ENCODE measurements at places on chromosomes 6 and 20.

DNA sequence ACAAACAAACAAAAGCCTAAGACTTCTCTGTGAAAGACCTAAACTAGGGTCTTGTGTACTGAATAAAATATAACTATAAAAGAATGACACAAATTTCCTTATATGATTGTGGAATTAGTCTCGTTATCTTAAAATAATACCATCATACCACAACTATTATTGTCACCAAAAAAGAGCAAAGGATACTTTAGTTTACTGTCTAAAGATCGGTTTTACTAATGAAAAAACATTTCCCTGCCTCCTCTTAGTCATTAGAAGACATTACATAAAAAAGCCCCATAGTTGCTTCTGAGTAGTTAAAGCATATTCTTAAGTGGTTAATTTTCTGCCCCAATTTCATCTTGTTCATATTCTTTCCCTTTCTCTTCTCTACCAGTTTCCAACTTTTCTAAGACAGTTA, 33.1 kb downstream of the PRL start:
- no peak for DNase-seq

DNA sequence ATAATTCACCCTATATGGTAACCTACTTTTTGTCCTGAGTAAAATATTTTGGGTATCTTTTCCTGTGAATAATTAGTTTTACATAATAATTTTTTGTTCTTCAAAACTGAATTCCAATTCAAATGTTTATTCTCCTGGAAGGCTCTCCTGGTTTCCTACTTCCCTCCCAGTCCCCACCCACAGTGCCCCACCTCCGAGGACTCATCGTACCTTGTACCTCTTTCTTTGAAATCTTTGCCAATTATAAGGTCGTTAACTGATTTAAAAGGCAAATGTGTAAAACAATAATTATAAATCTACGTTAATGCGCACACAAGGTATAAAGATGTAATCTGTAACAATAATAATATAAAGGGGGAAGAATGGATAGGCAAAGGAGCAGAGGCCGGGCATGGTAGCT, 40.5 kb upstream of the VEGFA start:
- DNase-seq, result no peak

DNA sequence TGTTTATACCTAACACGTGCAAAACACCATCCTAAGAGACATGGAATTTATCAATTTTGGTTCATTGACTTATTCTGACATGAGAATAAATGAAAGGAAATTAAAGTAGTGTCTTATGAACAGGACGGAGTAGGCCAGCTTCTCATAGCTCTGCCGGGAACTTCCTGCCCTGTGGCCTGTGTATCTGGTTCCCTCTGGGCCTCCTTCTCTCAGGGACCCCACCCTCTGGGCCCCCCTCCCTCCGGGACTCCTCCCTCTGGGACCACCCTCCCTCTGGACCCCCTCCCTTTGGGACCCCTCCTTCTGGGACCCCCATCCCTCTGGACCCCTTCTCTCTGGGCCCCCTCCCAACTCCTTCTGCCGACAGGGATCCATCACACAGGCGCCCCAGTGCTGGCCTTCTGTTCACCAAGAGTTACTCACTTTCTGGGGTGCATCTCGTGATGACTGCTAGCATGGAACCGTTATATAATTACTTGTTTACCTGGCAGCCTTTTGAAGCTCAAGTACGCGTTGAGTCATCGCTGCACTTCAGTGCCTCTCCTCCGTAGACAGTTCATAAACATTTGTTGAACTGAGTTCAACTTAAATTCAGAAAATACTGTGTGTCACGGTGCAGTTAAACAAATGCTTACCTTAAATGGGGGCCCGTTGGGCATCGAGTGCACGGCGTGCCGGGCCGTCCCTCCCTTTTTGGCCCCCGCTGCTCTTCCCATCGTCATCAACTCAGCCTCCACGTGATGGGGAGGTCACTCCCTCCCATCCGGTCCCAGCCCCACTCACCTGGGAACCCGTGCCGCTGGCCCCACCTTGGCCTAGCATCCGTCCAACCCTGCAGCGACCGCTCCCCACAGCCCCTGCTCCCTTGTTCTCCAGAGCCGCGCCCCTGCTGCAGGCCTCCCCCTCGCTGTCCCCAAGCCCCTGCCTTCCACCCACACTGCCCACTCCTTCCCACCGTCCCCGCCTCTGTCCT, 8.1 kb downstream of the CCR6 start:
- DNase-seq, result no peak

- no peak for DNase-seq
These were observed 27.0 kb downstream of the PNLDC1 start for GRCh38 chr6:159826968-159827647.

DNA sequence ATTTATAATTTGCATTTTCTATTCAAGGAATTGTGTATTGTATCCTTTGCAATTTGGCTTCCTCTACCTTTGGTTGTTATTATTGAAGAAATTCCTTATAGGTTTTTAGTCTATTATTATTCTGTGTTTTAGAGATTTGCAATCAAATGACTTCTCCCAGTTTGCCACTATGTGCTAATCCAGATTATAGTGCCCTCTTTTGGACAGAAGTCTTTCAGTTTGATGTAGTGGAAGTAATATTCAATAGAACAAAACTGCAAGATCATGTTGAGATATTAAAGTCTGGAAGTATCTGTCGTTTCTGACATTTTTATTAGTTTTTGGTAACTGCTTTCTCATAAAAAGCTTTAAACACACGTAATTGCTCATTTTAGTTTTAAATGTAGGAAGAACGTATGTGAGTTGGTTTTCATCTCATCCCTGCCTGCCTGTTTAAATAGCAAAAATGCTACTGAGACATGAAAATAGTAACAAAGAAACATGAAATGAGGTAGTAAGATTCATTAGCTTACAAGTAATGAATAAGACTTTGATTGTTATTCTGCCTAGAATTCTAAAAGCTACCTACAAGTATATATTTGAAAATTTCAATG, 72.8 kb downstream of the RTN4IP1 start:
- peak; percentile 65 for DNase-seq

Measured in CD4-positive, alpha-beta T cell treated with Interleukin-17A for 1 hour (primary cell).